ENCODE measurements at places on chromosomes 12 and 14.
A peak's percentile ranks its signal among the peaks of the same experiment; 100 is the strongest.

DNA sequence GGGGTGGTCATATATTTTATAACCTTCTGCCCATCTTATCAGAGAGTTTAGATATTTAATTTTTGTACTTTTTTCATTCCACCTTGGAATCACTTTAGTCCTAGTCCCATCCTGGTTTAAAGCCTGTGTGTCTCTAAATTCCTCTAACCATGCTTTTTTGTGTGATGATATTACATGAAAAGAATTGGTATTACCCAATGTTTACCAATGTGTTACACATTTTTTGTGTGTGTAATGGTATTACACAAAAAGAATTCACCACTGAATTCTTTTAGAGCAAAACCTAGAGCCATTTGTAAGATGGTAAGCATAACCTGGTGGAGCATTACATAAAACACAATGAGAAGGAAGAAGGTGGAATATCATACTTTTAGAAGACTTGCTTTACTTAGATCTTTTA is 77.5 kb downstream of the FAR2 start:
- ATAC-seq: no peak

DNA sequence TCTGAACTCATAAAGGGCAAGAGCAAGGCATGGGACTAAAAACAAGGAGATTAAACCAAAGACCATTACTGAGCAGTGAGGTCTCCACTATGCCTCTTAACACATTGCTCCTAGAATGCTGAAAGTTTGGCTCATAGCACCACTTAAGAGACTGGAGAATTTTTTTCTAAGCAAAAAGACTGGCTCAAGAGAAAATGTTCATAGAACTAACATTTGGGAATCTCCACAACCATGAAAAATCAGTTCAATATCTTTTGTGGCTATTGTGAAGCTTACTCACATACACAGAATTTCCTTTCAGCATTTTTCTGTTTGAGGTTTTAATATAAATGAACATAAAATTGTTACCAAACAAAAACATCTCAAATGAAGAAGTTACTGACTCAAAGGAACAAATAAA is 255.8 kb downstream of the CCDC91 start:
- no peak for ATAC-seq

GRCh38 chr12:52672321-52672933 is 7.8 kb downstream of the KRT1 start:
- no peak for ATAC-seq

DNA sequence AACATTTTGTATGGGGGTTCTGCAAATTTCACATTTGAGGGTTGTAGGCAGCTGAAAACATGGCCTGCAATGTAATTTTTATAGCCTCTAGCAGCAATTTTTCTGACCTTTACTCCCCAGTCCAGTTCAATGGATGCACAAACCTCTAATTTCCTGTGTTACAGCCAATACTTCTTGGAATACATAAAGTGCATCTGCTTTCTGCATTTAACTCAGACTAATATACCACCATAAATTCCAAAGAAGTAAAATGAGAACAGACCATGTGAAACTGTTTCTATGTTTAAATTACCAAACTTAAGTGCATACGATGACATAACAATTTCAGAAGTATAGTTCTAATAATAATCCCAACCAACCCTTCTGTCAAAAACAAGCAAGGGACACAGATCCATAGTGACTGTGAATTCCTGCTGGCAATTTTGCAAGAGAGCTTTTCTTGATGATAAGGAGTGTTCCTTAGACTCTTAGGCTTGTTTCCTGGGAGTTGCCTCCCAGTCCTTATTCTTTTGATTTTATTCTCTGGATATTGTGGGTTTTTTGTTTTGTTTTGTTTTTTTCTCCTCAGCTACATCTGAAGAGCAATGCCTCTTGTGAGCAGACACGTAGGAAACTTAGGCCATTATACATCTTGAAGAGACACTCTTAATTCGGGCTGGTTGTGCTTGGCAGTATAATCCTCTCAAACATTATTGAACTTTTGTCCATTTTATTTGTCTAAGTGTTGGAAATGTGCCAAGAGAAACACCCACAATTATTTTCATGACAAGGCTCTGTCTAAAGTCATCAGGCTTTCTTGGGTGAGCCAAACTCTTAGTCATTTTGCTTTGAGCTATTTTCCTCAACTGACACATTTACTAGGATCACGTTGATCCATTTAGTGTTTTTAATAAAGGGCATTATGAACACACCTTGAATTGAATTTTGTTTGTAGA is 51.3 kb upstream of the RERGL start:
- ATAC-seq: no peak

- ATAC-seq: no peak
Measured at GRCh38 chr14:69284170-69284569, 24.2 kb downstream of the GALNT16 start.

DNA sequence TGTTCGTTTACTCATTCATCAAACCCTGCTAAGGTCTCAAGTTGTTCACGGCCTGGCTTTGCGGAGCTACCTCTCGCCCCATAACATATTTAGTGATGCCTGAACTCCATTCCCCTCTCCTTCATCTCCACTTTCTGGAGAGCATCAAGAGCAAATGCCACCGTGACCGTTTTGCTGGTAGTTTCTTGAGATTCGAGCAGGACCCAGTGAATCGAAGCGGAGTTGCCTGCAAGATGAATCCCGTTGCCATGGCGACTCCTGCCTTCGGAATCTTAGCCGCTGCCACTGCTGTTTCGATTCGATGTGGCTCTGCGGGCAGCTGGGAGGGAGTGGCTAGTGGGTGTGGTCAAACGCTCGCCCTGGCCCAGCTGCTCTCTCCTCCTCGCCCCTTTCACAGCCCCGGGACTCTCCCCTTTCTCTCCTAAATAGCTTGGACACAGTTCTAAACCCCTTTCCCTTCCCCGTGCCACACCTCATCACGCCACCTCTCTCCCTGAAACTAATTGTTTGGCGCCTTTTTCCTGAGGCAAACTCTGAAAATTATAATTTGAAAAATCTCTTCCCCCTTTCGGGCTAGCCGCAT is 1.4 kb downstream of the DAAM1 start:
- peak; percentile 60 for ATAC-seq

DNA sequence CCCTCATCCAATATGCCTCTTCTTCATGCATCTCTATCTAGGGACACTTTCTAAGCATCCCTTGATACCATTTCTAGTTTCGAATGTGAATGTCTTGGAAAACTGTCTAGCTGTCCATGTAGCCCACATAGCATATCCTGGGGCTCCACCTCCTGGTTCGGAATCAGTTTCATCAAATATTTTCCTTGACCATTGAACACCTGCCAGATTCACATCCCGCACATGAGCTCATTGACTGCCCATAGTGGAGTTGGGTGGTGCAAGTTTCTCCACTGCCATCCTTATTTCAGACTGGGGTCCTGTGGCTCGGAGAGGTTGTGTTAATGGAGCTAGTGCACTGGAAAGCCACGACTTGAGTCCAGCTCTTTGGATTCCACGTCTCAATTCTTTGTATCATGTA is 58.6 kb upstream of the TMEM263 start:
- no peak for ATAC-seq

- no peak for ATAC-seq
Measured at GRCh38 chr12:38053655-38054464, 262.7 kb upstream of the ALG10B start.

Measured in stimulated activated memory B cell treated with anti-CD40 and anti-IgM and Interleukin-4, amounts not matched to agents 10 μg/mL and 1 μg/mL and 100 μg/mL, for 72 hours (primary cell).